ENCODE measurements at places on chromosomes 3 and 15.

- DNase-seq, result no peak
Measured at GRCh38 chr3:170496026-170496867, 77.6 kb downstream of the CLDN11 start.

GRCh38 chr3:31065765-31066164, 171.3 kb upstream of the GADL1 start:
- no peak for DNase-seq

GRCh38 chr3:147699175-147699838, 290.1 kb downstream of the ZIC1 start:
- DNase-seq, result no peak

GRCh38 chr15:90106522-90107117, 4.4 kb upstream of the IDH2 start:
- DNase-seq, result no peak

- no peak for DNase-seq
Measured at GRCh38 chr3:177483182-177483967, 286.1 kb upstream of the TBL1XR1 start.

DNA sequence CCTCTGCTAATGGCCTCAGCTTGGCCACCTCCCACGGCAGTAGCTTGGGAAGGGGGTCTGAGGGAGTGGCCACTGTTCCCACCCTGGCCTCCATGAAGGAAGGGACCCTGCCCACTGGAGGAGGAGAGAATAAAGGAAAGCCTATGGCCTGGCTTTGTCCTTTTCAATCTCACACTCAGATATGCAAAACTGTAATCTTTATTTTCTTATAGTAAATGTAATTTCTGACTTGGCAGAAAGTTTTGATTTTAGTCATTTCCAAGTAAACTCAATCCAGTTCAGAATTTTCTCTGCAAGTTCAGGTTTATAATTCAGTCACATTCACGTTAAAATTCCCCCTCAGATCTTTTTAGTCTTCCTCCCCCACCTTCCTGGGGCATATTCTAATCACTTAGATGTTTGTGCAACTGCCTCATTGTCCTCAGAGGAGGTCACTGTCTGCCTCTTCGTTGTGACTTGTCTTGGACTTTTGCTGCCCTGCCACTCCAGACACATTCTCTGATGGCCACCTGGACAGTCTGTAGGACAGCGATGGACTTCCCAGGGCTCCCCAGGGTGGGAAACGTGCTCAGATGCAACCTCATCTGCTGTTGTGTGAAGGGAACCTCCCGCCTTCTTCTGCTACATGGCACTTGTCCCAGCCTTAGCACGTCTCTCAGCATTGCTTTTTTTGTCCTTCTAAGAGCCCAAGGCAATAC, 222.8 kb upstream of the TBL1XR1 start:
- no peak for DNase-seq

GRCh38 chr3:124995460-124995994, 60.3 kb downstream of the HEG1 start:
- peak; percentile 47 for DNase-seq

GRCh38 chr3:158935846-158936245, 134.0 kb downstream of the MFSD1 start:
- no peak for DNase-seq

GRCh38 chr3:117567906-117568305, 858.3 kb downstream of the TUSC7 start:
- DNase-seq, result no peak

DNA sequence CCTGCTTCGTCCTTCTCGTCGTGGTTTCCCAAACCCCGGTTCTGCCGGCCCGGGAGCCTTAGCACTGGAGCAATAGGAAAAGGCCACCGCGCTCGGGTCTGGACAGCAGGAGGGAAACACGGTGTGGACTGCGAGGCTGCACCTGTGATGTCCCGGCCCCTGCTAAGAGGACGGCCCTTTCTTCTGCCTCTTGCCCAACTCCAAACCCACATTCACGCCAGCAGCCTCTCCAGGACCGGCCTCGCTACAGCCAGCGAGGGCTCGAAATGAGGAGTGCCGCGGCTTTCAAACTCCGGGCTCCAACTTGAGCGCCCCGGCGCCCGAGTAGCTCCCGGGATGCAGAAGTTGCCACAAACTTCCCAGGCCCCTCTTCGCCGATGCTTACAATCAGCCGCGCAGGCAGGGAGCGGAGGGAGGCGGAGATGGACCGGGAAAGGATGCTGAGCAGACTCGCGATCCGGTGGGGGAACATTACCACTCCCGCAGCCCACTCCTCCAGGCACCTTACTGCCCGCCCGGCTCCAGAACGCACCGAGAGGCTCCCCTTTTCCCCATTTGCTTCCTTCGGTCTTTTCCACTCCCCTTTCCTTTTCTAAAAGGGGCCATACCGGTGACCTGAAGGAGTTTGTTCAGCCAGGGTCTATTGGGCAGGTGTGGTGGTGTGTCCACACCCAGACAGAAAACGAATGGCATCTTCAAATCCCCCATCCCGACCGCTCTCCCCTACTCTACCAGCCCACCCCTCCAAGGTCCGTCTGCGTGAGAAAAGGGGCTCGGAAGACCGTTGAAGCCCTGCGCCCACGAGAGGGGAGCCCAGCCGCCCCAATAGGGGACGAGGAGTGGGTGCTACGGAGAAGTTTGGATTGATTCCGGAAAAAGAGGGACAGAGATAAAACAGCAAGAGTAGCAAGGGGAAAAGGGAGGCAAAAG, 18.8 kb upstream of the SATB1 start:
- no peak for DNase-seq

DNA sequence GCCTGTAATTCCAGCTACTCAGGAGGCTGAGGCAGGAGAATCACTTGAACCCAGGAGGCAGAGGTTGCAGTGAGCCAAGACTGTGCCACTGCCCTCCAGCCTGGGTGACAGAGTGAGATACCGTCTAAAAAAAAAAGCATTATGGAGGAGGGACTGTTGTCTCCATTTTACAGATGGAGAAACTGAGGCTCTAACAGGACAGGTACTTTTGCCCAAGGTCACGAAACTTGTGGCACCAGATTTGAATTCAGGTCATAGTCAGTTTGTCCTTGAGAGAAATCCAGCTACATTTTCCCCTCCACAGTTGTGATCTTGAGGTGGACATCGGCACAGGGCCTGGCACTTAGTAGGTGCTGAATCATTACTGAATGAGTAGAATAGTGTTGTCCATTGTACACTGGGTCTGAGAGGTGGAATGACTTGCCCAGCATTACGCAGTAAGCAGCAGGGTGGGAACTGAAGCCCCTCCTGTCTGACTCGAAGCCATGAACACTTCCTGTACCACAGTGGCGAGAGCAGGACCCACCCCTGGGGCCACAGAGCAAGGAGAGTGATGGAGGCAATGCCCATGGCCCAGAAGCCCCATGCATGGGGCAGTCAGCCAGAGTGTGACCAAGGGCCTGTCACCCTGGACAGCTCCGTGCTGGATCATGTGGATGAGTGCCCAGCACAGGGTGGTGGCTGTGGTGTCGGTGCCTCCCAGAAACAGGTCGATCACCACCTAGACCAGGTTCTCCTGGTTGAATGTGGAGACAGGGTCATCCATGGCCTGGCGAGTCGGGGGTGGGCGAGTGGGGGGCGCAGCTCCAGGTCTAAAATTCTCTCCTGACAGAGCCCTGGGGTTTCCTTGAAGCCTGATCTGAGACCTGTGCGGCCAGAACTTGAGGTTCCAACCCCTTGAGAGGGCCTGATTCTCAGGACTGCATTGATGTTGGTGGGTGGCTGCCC, 20.4 kb upstream of the PARL start:
- DNase-seq, result no peak

- no peak for DNase-seq
Measured at GRCh38 chr15:82900511-82901060, 51.9 kb downstream of the HOMER2 start.

DNA sequence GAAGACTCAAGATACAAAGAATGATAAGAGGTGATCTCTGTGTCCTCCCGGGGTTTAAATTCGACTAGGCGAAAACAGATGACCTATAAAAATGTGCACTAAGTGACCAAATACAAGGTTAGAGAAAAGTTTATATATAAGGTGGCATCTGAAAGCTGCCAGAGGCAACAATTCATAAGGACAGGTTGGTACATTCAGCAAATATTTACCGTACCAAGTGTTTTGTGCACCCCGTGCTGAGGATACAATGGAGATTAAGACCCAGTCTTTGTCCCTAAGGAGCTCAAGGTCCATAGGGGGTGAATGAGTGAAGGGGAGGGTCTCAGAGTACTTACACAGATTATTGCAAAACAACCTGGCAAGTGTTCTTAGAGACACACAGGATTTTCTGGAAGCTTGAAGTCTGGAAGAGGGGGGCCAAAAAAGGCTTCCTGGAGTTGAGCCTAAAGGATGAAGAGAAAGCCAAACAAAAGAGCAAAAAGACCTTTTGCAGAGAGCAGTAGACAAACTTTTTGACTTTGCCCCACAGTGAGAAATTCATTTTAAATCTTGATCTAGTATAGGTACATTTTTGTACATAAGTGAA, 71.4 kb upstream of the LRIG1 start:
- no peak for DNase-seq

DNA sequence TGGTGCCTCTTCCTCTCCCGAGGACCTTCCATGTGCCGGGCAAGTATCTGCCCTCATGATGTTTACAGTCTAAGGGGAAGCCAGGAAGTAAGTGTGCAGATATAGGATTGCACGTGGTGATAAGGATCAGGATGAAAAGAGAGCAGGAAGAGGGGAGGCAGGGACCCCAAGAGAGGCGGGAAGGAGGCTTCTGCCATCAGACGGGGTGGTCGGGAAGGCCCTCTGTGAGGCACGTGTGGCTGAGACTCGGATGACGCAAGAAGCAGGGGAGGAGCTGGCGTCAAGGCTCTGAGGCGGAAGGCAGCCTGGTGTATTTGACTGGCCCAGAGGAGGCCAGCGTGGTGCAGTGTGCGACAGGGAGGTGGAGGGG, 762 bp upstream of the IQSEC1 start:
- no peak for DNase-seq

DNA sequence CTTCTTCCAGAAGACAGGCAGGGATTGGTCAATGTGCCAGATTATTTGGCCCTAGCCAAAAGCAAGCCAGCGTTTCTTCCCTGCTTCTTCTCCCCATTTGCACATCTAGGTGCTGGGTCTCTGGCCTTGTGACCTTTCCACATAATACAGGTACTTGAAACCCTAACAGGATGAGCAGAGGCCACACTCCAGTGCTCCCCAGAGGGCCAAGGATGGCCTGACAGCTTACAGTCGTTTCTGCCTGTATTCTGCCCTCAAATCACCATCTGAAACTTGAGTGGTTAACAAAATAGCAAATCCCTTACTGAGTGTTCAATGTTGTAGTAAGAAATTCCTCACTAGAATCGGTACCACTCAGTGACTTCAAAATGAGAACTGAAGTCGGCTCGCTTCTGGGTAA, 29.1 kb downstream of the MKRN2 start:
- DNase-seq, result no peak

- DNase-seq, result no peak
Measured at GRCh38 chr3:23587513-23587912, 218.2 kb upstream of the UBE2E1 start.

DNA sequence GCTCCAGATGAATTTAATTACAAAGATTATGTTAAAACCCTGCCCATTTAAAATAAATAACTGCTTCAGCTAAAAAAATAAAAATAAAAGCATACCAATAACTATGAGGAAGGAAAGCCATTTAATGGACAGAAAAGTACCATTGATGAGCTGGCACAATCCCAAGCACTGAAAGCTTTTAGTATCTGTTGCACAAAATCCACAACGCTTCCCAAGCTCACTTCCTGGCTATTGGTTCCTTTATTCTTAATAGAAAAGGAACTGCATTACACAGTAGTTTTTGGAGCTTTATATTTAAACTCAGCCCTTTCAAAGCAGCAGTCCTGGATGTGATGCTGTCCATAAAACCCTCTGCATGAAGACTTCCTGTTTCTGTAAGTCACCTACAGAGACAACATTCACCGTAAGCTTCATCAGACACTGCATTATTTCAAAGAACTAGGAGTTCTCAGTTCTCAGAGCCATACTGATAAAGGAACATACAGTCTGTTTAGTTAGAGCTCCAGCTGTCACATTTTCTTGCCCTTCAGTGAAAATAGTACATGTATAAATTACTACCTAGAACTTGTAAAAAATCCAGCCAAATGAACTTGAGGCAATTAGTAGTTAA, 81.5 kb downstream of the CSNK1G1 start:
- no peak for DNase-seq

DNA sequence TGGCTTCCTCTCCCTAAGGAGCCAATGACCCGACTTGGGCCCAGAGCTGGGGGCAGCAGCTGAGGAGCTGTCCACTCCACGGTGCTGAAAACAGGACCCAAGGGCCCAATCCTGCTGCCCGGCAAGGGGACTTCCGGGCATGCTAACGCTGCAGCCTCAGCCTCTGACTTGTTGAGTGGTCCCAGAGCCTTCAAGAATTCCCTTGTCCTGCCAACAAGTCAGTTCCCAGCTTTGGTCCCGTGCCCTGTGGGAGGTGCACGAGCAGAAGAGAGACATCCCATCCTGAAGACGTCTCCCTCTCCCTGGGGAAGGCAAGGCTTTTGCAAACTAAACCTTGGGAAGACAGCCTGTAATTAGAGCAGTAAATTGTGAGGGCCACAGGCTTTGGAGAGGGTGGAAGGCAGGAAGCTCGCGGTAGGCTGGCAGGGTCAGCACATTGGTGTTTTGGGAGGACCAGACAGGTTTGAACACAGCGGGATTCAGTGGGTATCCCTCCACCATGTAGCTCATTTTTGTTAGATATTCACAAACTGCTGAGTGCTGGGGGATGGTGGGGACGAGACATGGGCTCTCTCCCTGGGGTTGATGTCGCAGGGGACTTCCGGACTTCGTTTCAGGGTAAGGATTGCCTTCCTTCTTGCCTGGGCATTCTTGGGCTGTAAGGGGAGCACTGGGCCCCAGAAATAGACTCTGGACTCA, 29.8 kb upstream of the PRR23E start:
- no peak for DNase-seq

- DNase-seq, result no peak
Measured at GRCh38 chr15:30923429-30923828, 19.7 kb downstream of the FAN1 start.

GRCh38 chr3:111706527-111706926, 111.4 kb upstream of the ZBED2 start:
- DNase-seq, result no peak

GRCh38 chr3:48572517-48572916, 8.9 kb upstream of the UCN2 start:
- DNase-seq, result no peak

- no peak for DNase-seq
Measured at GRCh38 chr3:4735243-4735642, 242.1 kb downstream of the ITPR1 start.

GRCh38 chr3:188164248-188164687, 10.3 kb downstream of the LPP start:
- no peak for DNase-seq

DNA sequence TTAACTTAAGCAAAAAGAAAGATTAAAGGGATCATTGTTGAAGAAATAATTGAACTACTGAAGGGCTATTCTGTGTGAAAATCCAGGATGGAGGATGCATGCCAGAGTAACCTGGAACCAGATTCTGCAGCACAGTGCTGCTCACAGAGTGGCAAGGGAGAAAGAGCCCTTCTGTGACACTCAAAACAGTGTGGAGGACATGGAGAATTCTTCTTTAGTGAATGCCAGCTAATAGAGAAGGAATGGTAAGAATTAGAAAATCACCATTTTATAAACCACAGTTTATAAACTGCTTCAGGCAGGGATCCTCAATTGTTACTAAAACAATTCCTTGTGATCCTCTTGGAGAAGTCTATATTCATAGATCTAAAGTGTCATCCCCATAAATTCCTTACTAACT, 70.4 kb upstream of the ARHGEF26 start:
- DNase-seq, result no peak

All from NCI-H446 (cell line).